ENCODE measurements at places on chromosomes 2 and 18.

GRCh38 chr2:196263181-196263747, 91.9 kb upstream of the STK17B start:
- DNase-seq: no peak

DNA sequence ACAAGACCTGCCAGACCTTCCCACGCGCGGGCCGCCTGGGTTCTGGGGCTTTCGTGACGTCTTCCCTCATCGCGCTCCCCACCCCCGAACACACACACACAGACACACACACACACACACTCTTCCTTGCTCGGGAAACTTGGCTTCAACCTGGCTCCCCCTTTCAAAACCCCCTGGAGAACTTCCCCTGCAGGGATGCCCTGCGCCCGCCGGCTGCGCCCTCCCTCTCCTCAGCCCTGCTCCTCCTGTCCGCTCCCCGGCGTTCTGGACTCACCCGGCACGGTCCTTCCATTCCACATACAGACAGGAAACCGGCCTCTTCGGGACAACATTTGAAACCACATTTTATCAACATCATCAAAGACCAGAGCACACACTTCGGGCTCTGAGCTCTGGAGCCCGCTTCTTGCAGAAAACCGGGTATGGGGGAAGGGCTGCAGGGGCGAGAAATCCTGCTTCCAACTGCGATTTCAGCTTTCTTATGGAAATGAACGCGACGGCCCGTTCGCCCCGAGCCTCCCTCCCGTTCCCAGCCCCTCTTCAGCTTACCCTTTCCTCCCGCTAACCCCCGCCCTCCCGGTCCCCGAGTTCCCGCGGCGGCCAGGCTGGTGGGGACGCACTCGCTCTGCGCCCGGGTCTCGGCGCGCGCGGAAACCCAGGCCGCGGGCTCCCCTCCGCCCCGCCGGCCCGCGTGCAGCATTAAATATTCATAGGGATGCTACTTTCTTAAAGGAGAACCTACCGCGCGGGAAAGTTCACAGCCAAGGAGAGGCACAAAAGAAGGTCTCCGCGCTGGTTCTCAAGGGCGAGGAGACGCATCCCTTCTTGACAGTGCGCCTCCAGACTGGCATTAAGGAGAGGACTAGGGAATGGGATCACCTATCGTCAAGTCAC, 18.3 kb downstream of the POU3F3 start:
- DNase-seq: no peak

GRCh38 chr18:70310560-70311320, 21.9 kb downstream of the SOCS6 start:
- no peak for DNase-seq

- DNase-seq: no peak
These were observed 26.3 kb downstream of the ANXA4 start for GRCh38 chr2:69768235-69768634.

- DNase-seq: no peak
These were observed 32.1 kb upstream of the ZNF638 start for GRCh38 chr2:71299507-71299906.

GRCh38 chr2:69171116-69171896, 158.3 kb downstream of the ANTXR1 start:
- DNase-seq: no peak

DNA sequence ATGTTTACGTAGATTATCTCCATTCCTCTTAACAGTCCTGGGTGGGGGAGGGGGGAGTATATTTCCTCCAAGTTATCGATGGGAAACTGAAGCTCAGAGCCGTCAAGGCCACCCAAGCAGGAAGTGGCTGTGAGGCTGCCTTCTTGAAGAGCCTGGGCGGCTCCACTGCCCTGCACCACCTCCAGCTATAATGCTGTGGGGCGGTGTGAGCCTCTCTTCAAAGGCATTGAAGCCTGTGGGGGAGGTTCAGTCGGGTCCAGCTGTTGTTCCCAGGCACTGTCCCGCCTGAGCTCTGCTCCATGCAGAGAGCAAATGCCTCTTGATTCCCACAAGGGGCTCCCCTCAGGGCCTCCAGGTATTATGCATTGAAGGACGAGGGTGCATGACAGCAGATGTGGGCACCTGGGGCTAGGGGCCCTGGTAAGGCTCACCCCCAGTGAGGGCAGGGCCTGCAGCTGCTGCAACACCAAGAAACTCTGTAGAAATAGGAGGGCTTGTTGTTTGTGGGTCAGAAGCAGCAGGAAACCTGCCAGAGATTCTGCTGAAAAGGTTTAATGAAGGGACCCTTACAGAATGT, 29.5 kb upstream of the LAPTM4A start:
- DNase-seq: no peak

GRCh38 chr2:119857742-119858141, 98.0 kb downstream of the PTPN4 start:
- DNase-seq: no peak

DNA sequence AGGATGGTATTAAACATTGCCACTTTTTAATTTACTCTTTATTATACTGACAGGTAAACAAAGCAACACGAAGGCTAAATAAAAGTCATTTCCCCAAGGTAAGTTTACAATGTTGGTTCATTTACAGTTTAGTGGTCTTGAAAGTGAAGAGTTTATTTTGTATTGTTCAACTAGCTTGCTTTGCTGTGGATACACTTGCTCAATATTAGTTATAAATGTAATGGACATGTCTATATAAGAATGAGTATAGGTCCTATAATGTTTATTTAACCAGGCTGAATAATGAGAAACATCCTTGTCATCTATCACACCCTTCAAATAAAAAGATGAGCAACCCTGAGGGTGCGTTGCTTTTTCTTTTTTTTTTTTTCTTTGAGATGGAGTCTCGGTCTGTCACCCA, 1129.4 kb downstream of the TSN start:
- DNase-seq: no peak

GRCh38 chr18:46630160-46630559, 26.9 kb downstream of the LOXHD1 start:
- no peak for DNase-seq

GRCh38 chr2:164757934-164758695, 83.5 kb downstream of the COBLL1 start:
- DNase-seq: no peak

DNA sequence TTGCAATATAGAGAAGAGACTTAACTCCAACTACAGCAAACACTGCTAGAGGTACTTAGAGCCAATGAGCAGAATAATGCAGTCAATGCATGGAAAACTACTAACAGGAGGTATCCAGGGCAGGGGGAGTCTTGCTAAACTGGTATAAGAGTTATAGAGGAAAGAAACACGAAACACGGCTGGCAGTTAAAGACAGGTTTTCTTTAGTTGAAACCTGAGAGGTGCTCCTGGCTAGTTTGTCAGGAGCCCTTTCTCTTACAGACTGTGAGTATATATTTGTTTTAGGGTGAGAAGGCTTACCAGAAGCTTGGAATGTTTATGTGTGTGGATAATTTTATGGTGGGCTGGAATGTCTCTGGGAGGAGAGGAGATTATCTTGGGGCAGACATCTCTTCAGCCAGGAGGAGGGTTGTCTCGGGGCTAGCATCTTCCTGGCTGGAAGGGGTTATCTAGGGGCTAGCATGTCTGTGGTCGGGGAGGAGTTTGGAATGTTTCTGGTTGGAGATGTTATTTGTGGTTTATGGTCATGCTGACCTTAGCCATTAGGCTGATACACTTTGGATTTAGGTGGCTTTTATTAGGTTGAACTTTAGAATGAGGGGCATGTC, 1048.8 kb downstream of the DPP10 start:
- DNase-seq: no peak

DNA sequence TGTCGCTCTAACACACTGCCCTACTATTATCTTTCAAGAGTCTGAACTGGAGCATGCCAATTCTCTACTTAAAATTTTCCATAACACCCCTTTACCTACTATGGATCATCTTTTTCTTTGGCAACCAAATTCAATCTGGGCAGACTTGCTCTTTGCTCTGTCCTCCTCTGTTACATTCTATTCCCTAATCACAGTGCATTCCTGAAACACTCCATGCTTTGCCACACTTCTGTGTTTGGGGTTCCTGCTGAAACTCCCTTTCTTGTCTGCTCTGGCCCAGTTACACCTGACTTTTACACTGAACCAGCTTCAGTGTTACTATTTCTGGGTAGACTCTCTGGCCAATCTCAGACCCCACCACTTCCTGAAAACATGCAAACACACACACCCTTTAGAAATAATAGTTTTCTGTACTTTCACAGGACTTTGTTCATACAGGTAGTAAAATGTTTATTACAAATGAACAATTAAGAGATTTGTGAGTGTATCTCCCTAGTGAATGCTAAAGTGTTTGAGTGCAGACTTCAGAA, 119.9 kb upstream of the DCC start:
- DNase-seq: no peak

DNA sequence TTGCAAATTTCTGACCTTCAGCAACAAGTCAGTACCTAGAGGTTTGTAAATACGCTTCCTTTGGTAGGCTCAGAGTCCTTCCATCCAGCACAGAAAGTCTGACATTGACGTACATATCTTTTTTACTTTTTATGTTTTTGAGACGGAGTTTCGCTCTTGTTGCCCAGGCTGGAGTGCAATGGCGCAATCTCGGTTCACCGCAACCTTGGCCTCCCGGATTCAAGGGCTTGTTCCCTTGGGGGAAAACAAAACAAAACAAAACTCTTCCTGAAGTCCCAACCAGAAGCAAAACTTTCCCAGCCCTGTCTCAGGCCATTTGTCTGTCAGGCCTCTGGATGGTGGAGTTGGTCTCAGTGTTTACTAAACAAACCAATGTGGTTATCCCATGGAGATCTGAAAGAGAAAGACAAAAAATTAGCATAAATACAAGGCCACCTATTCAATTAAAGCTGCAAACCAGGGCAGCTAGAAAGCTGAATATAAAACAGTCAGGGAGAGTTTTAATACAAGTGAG, 29.6 kb upstream of the ATL2 start:
- no peak for DNase-seq

DNA sequence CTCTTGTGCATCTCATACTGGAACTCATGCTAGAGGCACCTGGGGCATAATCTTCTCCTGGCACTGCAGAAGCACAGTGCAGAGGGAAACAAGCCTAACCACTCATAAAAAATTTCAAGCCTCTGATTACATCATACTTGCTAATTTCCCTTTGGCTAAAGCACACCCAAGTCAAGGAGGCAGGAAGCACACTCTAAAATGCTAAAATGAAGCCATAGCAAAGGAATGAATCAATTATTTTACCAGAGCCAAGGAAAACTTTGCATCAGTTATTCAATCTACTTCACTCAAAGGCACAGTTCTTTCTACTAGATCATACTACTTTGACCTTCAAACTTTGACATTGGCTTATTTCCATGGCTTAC, 79.6 kb upstream of the SPOPL start:
- no peak for DNase-seq

DNA sequence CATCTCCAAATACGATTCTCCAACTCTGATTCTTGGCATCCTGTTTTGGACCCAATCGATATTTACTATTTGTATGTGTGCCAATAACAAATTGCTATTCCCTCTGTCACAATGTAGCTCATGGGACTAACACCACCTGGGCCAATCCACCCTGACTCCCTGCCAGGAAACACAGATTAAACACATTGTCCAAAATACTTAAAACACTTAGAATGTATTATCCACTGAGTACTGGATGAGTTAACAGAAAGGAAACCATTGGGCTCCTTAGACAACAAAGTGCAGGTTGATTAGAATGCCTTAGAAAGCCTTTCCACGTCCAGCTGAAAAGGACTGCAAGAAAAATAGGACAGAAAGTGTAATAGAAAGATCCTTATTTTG, 79.4 kb upstream of the ARHGAP28 start:
- DNase-seq: no peak

GRCh38 chr2:215374002-215374401, 61.9 kb downstream of the FN1 start:
- no peak for DNase-seq

DNA sequence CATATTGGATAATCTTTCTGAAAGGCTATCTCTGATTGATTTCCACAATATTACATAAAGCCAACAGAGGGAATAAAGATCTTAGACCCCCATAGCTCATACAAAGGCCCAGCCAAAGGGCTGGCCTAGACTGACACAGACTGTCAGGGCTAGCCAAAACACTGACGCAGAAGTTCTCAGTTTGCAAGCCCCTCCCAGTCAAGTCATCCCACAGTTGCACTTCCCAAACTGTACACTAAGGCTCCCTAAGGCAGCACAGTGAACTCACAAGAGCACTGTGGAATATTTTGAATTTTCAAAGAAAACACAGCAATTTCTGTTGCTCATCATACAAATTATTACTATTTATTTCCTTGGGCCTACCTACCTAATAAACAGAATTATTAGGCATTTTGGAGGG, 244.9 kb downstream of the SP3 start:
- DNase-seq: no peak

DNA sequence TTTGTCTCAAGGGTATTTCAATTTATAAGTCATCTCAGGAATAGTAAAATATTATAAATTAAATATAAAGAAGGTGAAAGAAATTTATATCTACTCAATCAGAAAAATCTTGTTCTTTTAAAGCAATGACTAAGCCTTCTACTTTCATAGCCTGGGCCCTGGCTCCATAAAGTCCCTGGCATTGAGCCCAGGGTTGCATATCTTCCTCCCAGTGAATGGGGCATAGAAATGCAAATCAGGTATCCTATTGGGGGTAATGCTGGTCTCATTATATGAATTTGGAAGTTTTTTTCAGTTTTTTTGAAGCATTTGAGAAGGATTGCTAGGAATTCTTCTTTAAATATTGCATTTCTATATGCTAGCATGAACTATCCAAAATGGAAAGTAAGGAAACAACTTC, 73.9 kb upstream of the MC2R start:
- DNase-seq: no peak

- DNase-seq: no peak
These were observed 29.8 kb upstream of the DNMT3A start for GRCh38 chr2:25371253-25372241.

- no peak for DNase-seq
These were observed 50.6 kb downstream of the SLC16A14 start for GRCh38 chr2:230018153-230018552.

GRCh38 chr2:176595986-176596385, 326.7 kb downstream of the MTX2 start:
- DNase-seq: no peak

DNA sequence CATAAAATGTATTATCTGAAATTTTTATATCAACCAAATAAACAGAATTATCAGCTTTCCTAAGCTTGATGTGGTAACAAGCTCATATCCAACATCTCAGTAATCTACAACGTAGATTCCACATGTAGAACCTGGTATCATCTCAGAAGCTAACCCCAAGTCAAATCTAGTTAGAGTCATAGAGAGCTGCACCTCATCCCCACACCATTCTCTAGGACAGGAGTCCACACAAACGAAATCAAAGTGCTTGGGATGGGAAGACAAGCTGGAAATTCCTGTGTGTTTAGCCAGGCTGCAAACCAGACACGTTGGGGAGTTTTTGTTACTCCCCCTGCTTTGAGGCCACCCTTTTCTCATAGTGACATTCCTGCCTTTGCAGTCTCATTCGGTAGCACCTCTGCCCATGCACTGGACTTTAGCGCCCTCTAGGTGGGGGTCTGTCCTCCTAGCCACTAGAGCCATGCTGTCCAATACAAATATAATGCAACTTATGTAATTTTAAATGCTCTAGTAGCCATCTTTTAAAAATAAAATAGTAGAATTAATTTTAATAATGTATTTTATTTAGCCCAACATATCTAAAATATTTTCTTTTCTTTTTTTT, 28.1 kb upstream of the SATB2 start:
- peak; percentile 34 for DNase-seq

GRCh38 chr2:4976407-4976806, 715.8 kb upstream of the SOX11 start:
- DNase-seq: no peak
